T-cell (primary cell): ENCODE measurements at places on chromosomes 2 and 18. TPM values are rescaled to one million over a fixed set of nuclear protein-coding genes. Genes with fewer than 3 reads are reported as not detected.

MALT1 gene
- 54.5 TPM for total RNA-seq

DNA sequence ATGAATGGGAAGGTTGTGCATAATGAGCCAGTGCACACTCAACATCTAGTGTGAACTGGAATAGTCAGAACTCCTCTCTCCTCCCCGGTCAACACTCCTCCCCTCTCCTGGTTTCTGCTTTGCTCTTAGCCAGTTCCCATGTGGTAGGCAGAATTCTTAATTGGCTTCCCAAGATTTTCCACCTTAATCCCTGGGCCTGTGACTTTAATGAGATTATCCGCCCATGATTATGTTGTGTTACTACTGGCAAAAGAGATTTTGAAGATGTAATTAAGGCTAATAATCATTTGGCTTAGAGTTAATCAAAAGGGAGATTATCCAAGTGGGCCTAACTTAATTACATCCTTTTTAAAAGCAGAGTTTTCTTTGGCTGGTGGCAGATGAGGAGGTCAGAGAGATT is 34.2 kb upstream of the REV1 start:
- DNase-seq = no peak

- DNase-seq = no peak
Measured at GRCh38 chr2:50783111-50783510, 248.8 kb downstream of the NRXN1 start.

GRCh38 chr2:124626993-124627392 is 601.9 kb downstream of the CNTNAP5 start:
- DNase-seq = no peak

B3GNT7 gene
- total RNA-seq = 2.0 TPM

DNA sequence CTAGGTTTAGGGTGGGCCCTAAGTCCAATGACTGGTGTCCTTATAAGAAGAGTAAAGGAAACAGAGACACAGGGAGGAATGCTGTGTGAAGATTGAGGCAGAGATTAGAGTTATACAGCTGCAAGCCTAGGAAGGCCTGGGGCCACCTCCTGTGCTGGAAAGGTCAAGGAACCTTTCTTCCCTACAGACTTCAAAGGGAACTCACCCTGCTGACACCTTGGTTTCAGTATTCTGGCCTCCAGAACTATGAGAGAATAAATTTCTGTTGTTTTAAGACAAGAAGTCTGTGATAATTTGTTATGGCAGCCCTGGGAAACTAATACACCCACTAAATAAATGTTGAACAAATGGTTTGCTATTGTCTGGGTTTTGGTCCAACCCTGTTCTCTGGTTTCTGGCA is 102.3 kb upstream of the NEUROD1 start:
- DNase-seq = no peak

DNA sequence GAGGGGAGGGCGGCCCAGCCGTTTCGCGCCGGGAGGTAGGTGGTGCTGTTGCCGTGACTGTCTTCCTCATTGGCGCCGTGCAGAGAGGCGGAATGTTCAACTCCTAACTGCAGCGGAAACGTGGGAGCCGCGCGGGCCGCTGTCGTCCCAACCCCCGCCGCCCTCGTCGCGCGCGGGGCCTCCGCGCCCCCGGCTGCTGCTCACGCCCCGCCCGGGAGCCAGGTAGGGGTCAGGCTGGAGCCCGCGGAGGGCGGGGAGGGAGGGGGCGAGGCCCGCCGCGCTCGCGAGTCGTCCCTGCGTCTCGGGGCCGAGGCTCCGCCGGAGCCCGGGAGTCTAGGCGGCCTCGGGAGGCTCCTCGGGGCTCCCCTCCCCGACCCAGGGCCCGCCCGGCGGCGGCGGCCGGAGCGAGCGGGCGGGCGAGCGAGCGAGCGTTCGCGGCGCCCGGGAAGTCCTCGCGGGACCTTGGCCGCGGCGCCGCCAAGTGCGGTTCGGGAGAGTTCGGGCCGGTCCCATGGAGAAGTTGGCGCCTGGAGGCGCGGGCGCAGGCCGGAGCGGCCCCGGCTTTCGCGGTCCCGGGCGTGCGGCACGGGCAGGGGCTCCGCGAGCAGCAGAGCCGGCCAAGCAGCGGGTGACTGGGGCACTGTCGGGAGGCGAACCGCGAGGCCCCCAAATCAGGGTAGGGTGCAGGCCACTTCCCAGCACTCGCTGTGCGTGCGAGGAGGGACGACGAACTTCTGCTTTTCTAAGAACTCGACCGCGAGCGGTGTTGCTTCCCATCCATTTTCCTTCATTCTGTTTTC is at the start of gene MAP3K20:
Gene MAP3K20 (plus strand): TSS at position 66 of the 800 bp plus-strand sequence. CDS start 15,186 bp downstream, outside the sequence.
- DNase-seq = peak; percentile 22

MAB21L4 gene
- total RNA-seq = not detected

DUSP19 gene
- total RNA-seq = 1.3 TPM

DNA sequence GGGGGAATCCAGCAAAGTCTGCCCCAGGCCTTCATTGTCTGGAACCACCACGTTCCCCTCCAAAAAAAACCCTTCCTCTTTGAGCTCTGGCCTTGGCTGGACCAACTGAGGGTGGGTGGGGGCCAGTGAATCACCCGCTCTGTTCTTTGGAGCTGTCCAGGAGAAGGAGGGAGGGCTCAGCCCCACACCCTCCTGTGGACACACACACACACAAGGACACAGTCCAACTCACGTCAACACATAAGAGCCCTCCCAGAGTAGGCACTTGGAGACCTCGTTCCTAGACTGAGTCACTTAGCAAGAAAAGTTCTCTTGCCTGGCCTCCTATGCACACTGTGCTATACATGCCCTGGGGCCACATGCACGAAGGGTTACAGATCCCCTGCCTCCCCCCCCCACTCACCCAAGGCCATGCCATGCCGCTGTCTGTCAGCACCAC is 1.2 kb upstream of the TNS1 start:
- DNase-seq = no peak
